OCI-LY7 (cell line): ENCODE measurements at places on chromosomes 13 and 19.

- DNase-seq, result no peak
Observed at GRCh38 chr19:41311613-41312012, 1.6 kb downstream of the CCDC97 start.

GRCh38 chr13:40333226-40333625, 333.2 kb downstream of the FOXO1 start:
- DNase-seq, result no peak

- no peak for DNase-seq
Observed at GRCh38 chr13:76656500-76656899, 229.7 kb downstream of the KCTD12 start.

DNA sequence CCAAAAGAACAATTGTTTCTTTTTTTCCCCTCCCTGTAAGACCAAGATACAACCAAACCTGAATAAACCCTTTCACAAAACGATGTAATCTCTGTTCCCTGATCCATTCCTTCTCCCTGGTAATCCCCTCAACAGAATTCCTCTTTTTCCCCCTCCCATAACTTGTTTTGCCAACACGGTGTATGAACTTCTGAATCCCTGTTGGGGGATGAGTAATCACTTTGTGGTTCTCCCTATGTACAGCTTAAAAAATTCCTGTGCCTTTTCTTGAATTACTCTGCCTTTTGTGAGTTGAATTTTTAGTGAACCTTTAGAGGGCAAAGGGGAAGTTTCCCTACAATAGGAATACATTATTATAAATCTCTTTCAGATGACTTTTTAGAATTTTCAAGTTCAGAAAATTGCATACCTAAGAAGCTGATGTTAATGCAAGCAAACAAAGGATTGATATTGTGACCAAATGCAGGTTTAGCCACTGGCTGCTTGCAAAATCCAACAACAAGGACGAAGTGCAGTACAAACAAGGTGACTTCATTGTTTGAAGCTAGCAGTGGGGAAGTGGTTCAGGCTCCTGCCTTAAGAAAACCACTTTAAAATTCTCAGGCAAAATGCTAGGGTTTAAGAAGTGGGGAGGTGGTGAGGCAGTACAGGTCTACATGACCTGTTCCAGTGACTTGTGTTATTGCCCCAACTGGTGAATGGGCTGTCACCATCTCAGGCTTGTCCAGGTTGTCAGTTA, 15.0 kb upstream of the EPSTI1 start:
- no peak for DNase-seq

DNA sequence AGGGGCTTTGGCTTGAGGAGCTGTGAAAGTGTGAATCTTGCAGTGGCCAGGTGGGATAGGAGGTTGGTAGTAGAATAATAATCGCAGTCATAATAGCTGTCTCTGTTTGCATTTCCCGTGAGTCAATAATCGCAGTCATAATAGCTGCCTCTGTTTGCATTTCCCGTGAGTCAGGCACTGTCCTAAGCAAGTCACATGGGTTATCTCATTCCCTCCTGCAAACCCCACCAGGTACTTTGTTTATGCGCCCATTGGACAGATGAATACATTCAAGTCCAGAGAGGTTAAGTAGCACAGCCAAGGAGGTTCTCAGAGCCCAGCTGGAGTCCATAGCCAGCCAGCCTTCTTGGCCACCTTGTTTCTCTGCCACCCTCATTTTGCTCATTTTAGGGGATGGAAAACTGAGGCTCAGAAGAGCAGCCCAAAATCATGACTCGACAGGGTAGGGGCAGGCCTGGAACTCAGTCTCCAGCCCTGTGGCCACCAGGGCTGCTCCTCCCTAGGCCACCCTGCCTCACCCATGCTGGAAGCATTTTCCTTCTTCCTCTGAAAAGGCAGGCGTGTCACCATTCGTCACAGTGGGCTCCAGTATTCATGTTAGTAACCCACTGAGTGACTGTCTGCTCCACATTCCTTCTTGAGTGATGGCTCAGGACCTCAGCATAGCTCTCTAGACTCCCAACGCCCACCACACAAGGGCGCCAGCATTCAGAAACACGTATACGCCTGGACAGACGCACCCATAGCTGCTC, 206.2 kb downstream of the URI1 start:
- no peak for DNase-seq

GRCh38 chr19:12938779-12939601, 581 bp downstream of the CALR start:
- peak; percentile 66 for DNase-seq

- no peak for DNase-seq
Observed at GRCh38 chr19:48544856-48545750, 6.9 kb upstream of the SULT2B1 start.

DNA sequence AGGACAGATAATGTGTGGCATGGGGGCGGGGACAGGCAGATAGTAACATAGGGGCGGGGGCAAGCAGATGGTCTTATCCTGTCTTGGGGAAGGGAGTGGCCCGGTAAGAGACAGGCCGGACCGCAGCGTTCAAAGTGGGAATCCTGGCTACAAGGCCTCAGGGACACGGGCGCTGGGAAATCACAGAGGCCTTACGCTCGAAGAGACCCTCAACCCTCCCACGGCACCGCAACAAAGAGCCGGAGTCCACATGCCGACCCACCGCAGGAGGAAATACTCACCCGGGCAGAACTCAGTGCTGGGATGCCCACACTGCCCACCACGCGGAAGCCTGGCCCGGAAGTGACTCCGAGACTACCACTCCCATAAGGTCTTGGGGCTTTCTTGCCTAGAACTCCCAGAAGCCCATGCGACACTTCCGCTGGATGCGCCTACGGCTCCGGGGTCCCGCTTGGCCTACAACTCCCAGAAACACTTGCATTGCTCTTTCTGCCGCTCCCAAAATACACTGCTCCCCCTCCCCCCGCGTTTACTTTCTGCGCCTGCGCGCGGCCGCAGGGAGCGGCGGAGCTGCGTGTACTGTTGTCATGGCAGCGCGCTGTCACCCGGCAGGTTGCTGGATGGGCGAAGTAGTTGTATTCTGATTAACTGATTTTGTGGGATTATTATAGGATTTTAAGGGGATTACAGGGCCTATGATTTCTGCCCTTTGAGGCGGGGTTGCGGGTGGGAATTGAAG, at the start of gene CTU1:
Gene CTU1, minus strand, starts transcription at position 344 of the 739 bp plus-strand sequence. CDS start 3,840 bp downstream, outside the sequence.
- peak; percentile 99 for DNase-seq

- DNase-seq, result no peak
Observed at GRCh38 chr19:17869114-17869608, 2.6 kb upstream of the SLC5A5 start.

DNA sequence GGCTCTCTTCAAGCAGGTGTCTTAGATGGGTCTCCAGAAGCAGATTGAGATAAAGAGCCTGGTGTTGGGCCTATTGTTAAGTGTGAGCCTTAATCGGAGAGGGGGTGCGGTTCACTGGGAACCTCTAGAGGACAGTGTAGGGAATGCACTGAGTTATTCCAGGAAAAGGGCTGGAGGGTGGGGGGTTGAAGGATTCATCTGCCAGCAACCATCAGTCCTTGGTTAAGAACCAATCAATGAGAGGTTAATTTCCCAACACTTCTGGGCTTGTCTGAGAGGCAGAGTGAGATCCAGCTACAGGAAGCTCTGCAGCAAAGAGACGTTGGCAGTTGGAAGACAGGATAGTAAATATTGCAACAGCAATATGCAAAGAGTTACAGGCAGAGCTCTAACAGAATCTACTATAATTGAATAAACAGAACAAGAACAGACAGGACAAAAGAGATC, 28.7 kb downstream of the CYP4F2 start:
- peak; percentile 35 for DNase-seq

- no peak for DNase-seq
Observed at GRCh38 chr19:13240312-13241022, 90.3 kb downstream of the IER2 start.

- no peak for DNase-seq
Observed at GRCh38 chr19:1861599-1862031, 1.8 kb downstream of the KLF16 start.

DNA sequence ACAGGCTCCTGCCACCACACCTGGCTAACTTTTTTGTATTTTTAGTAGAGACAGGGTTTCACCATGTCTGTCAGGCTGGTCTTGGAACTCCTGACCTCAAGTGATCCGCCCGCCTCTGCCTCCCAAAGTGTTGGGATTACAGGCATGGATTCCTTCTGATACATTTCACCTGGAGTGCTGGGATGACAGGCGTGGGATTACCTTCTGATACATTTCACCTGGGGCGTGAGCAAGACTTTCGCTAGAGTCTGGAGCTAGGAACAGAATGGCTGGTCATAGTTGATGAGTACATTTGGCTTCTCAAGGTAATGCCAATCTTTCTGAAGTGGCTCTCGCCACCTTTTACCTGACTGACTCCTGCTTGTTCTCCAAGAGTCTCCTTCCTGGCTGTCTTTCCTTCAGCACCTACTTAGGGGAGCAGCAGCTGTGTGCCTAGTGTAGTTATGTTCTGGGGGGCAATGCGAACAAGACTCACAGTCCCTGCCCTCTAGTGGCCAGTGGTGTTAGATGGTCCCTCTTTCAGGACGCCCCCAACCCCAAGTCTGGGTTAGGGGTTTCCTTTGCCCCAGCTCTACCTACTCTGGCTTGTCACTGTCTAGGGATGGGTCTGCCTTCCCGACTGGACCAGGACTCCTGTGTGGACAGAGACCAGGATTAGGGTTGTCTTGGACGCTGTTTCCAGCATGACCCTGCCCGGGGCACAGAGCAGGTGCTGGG, 19.3 kb downstream of the PPP1R37 start:
- DNase-seq, result no peak

DNA sequence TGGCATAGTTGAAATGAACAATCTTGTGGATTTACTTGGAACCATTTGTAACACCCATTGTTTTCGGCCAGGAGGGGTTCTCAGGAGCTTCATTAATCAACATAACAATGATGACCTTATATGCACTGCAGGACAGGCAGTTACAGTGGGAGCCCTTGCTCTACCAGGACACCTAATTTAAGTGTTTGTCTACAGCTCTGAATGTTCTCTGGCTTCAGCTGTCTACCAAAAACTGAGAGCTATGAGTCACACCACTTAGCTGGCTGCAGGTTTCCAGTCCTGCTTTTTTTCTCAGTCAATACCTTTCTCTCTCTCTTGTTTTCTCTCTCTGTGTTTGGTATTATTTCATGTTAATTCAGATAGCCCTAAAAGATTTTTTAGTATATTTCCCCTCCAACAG, 105.4 kb upstream of the MBNL2 start:
- DNase-seq, result no peak

- DNase-seq, result no peak
Observed at GRCh38 chr13:109592770-109593169, 193.6 kb downstream of the IRS2 start.

- peak; percentile 33 for DNase-seq
Observed at GRCh38 chr13:91368676-91369440, 21.4 kb downstream of the MIR17HG start.
